ENCODE measurements at places on chromosomes 7 and 10.

- no peak for DNase-seq
Measured at GRCh38 chr7:119594956-119595355, 678.0 kb upstream of the KCND2 start.

GRCh38 chr7:116687801-116688201 lies 15.8 kb downstream of the MET start:
- DNase-seq = peak; percentile 52

DNA sequence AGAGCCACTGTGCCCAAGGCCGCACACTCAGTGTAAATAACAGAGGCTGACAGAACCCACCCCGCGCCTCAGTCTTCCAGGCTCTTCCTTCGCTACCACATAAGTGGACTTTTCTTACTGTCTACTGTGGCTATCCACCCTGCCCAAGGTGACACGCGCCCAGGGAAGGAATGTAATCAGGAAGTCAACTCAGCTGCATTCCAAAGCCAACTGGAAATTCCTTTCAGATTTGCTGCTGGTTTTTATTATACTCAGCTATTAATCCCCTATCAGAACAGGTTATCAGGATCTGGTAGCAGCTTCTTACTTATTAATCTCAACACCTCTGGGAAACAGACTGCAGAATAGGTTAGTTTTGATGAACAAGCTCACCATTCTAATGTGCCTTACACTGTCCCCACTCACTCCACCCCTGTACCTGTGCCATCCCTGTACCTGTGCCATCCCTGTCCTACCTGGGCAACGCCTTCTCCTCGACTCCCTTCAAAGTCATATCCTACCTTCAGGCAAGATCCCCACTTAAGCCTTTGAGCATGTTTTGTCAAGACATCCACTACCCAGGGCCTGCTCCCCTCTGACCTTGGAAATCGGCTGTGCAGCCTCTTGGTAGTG lies 90.7 kb downstream of the NHLRC2 start:
- peak; percentile 35 for DNase-seq

- DNase-seq = no peak
Measured at GRCh38 chr7:96205665-96206064, 116.2 kb downstream of the SLC25A13 start.

DNA sequence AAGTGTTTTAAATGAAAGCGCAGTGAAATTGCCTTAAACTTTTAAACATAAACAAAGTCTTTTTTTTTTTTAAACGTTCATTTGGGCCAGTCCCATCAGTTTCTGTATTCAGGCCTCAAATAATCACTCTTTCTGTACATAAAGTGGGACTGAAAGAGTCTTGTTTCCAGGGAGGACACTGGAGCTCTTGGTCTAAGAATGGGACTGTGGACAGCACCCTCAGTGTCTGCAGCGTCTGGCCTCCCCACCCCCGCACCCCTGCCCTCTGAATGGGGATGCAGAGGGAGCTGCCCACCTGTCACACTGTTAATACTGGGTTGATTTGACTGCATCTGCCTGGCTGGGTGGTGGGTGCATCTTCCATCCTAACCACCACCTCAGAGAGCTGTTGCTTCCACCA lies 5.2 kb downstream of the ZNF365 start:
- no peak for DNase-seq

GRCh38 chr10:80855348-80855971 lies 317.8 kb downstream of the SH2D4B start:
- no peak for DNase-seq

DNA sequence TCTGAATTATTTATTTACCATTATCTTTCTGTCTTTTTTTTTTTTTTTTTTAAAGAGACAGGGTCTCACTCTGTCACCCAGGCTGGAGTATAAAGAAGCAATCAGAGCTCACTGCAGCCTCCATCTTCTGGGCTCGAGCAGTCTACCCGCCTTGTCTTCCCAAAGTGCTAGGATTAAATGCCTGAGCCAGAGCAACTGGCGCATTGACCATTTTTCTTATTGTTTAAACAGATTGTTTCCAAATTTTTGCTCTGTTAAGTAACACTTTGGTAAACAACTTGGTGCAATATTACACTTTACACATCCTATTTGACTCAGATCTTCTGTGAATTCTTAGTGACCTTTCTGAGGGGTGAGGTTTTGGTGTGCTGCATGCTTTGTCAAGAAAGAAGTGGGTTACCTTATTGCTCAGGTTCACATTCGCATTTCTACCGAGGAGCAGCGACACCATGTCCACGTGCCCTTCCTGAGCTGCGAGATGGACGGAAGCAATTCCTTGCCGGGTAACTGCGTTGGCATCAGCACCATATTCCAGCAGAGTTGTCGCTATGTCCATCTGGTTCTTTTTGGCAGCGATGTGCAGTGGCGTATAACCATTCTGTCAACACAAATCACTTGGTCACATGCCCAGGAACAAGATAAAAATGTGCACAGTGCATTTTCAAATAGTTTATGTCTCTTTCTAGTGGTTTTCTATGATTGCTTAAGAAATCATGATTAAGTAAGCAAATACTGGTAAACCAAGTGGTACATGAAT lies 203.2 kb downstream of the ANK3 start:
- no peak for DNase-seq

GRCh38 chr7:158076215-158076614 lies 511.4 kb downstream of the PTPRN2 start:
- no peak for DNase-seq

- DNase-seq = no peak
Measured at GRCh38 chr7:116800594-116800993, 61.8 kb upstream of the CAPZA2 start.

GRCh38 chr10:90399782-90400181 lies 458.1 kb downstream of the HTR7 start:
- no peak for DNase-seq

GRCh38 chr7:38798552-38799267 lies 110.3 kb downstream of the VPS41 start:
- no peak for DNase-seq

DNA sequence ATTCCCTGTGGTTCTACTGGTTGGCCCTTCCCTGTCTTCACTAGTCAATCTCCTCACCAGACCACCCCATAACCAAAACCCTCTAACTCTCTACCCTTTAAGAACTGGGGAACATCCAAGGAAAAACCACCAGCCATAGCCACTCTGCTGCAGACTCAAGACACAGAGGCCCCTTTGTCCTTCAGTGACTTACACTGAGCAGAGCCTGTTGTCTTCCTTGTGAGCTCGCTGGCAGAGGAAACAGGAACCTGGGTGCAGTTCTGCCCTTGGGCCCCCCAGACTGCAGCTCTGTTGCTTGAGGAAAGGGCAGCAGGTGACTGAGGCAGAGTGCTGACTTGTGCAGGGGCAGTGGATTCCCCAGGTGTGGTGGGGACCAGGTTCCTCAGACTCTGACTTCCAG lies 30.6 kb downstream of the ZC3HAV1 start:
- no peak for DNase-seq

DNA sequence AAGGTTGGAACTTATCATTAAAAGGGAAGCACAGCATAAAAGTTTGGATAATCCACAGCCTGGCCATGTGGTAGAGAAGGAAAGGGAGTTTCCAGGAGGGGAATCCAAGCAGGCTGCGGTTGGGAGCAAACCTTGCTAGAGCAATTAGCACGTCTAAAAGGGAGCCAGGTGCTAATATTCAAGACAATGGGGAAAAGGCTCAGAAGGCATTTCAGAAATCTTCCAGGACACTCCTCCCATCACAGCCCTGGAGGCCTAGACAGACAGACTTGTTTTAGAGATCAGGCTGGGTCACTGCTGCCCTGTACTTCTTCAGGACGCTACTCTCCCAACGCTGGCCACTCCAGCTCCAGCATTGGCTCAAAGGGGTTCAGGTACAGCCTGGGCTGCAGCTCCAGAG lies 96.2 kb upstream of the KAT6B start:
- DNase-seq = no peak

GRCh38 chr10:69215405-69216171 lies 4.5 kb upstream of the HKDC1 start:
- no peak for DNase-seq

DNA sequence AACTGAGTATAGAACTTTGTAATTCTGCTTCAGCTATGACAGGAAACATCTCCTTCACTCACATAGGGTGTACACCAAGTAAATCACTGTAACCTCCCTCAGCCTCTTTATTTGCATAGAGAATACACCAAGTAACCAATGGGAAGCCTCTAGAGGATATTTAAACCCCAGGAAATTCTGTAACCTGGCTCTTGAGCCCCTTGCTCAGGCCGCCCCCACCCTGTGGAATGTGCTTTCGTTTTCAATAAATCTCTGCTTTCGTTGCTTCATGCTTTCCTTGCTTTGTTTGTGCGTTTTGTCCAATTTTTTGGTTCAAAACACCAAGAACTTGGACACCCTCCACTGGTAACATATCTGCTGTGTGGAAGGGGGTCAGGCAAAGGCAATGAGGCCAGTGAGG lies 60.2 kb downstream of the CLRN3 start:
- DNase-seq = no peak

DNA sequence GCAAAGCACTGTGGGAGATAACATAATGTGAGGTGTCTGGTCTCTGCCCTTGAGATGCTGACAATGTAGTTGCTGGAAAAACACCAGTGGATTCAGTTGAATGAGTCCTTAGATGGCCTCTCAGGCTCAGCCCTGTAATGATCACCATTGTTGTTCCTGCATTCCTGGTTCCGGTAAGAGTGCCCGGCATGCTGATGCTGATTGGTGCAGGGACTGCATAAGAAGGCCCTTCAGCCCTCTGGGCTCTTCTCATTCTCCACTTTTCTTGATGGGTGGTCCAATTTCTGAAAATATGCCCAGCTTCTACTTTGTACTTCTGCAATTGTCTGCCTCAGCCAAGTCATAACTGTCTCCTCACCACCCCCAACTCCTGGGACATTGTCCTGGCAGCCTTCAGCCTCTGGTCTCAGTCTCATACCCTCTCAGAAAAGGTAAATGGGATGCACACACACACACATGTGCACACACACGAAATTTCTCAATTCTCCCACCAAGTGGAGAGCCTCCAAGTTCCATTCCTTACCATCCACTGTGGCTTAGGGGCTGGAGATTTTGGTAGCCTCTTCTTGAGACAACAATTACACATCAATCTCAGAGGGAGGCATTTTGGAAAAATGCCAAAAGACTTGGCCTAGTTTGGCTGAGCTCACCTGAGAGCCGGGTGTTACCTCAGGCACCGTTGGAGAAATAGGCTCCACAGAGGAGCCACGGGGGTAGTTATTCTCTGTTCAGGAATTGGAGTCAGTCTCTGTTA lies 314.9 kb downstream of the RPS24 start:
- no peak for DNase-seq

DNA sequence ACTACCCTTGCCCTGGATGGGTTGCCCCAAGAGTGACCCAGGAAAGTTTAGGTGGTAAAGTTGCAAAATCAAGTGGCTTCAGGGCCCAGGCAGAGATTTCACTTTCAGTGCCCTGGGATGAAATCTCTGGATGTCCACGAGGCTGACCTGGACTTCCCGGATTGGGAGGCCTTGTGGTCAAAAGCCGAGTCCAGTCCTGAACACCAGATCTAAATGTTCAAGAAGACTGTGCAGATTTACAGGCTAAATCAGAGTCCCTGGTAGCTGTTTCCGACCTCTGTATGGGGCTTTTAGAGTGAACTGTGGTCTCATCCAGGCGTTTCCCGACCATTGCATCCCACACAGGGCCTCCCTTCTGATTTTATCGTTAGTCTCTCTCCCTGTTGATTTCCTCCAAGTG lies 95.3 kb downstream of the WDR11 start:
- DNase-seq = no peak

GRCh38 chr7:34759477-34760125 lies 101.6 kb downstream of the NPSR1 start:
- DNase-seq = peak; percentile 49

- DNase-seq = no peak
Measured at GRCh38 chr7:69599955-69600709, 1.9 kb downstream of the AUTS2 start.

DNA sequence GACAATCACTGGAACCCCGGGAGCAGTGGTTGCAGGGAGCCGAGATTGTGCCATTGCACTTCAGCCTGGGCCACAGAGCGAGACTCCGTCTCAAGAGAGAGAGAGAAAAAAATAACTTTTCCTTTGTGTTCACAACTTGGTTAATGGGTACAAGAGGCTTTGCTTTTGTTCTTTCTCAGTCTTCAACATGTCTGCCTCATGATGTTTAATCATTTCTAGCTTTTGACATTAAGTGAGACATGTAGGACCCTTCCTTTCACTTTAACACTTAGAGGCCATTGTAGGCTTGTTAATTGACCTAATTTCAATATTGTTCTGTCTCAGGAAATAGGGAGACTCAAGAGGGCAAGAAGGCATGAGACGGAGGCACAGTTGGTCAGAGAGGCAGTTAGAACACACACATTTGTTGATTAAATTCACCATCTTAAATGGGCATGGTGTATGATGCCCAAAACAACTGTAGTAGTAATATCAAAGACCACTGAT lies 9.3 kb upstream of the CRCP start:
- no peak for DNase-seq

DNA sequence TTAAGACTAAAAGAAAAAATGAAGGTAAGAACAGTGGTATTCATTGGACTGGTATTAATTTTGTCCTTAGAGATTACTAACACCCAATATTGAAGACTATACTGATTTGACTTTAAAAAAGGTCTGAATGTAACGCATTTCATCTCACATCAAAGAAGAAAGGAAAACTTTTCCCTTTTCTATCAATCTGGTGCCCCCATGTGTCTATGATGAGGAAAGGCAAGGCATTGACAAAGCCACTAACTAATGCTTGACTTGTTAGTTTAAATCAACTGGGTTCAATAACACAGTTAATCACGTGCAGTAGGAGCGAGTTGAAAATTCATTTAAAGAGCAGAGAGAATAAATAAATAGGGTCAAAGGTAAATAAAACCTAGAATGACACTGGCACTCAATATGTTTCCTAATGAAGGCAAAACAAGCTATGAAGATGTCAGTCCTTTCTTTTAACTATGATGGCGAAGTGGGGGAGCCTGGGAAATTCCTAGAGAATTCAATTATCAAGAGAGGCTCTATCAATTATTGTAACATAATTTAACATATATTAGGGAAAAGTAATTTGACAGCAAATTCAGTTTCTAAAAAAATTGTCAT lies 180.9 kb downstream of the ANK3 start:
- DNase-seq = peak; percentile 25

DNA sequence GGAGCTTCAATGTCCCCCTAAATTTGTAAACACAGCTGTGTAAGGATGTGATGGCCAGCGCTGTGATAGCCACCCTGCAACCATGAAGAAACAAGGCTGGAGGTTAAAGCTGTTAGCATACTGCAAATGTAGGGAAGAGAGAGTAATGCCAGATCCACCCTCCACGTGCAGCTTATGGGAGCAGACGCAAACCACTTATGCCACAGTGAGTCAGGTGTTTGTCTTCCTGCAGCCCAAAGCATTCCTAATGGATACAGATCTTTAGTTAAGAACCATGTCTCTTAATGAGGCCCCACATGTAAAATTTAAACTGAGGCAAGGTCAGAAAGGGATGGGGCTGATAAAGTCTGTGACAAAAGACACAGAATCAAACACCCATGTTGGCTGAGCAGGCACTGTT lies 13.6 kb upstream of the MYL7 start:
- no peak for DNase-seq
